Left hindlimb (tissue), 1 donor: ENCODE measurements at places on chromosomes 1 and 21.

GRCh38 chr1:89261926-89262515 lies 10.6 kb downstream of the GBP5 start:
- no peak for DNase-seq

GRCh38 chr1:107622966-107623365 lies 342.0 kb downstream of the VAV3 start:
- DNase-seq, result no peak

- DNase-seq, result no peak
Observed at GRCh38 chr1:53123453-53124140, 18.8 kb downstream of the SLC1A7 start.

DNA sequence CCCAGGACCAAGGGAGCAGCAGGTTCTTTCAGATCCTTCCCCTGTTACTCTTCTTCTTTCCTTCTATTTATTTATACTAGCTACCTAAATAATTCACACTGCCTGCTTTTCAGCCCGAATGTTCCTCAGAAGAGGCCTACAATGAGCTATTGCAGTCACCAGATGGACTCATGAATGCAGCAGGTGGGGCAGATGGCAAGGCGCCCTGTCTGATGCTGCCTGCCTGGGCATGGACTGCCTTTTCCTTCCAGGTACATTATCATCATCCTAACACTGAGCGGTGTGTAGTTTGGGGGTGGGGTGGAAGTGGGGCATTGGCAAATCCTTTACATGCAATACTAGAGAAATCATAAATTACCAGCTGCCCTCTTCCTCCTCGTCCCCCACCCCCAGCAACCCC lies 17.6 kb downstream of the ESRRG start:
- DNase-seq, result no peak

- no peak for DNase-seq
Observed at GRCh38 chr1:65084066-65084465, 63.9 kb upstream of the AK4 start.

DNA sequence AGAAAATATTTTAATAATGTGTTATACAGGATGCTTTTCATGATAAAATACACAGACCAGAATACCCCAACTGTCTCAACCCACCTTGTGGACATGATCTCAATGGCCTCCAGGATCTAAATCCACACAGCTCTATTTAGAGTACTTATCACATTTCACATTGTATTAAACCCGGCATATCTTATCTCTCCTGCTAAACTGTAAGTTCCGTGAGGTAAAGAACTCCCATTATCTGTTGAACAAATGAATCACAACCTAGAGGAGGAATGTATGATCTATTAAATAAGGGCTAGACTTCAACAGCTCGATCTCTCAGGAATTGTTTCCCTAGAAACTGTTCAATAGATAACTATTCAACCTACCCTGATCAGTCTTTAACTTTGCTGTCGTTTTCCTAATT lies 6.9 kb downstream of the ETV3 start:
- no peak for DNase-seq

GRCh38 chr1:75276385-75276784 lies 142.2 kb downstream of the LHX8 start:
- no peak for DNase-seq

GRCh38 chr1:172870901-172871606 lies 179.7 kb downstream of the TNFSF18 start:
- DNase-seq, result no peak

DNA sequence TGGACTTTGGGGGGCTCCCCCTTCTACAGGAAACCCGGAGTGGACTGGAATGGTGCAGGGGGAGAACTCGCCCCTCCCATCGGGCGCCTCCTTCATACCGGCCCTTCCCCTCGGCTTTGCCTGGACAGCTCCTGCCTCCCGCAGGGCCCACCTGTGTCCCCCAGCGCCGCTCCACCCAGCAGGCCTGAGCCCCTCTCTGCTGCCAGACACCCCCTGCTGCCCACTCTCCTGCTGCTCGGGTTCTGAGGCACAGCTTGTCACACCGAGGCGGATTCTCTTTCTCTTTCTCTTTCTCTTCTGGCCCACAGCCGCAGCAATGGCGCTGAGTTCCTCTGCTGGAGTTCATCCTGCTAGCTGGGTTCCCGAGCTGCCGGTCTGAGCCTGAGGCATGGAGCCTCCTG lies at the start of gene TNFRSF14:
TSS of gene TNFRSF14 (plus strand) at position 95 of the 401 bp plus-strand sequence. CDS start at position 389, 294 bp downstream.
- DNase-seq, result peak; percentile 49

DNA sequence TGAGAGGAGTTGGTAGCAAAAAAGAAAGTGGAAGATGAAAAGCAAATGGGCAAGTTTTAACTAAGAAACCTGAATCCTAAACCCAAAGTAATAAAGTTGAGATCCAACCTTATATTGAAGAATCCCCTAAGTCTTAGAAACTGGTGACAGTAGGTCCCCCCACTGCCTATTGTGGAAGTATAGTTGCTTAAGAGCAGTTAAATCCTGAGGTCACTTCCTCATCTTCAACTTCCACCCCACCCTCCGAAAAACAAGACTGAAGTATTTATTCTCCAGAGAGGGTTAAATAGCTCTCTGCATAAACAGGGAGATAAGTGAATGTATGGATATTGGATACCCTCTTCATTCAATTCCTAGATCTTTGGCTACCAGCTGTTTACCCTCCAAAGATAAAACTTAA lies 3.3 kb upstream of the DSTYK start:
- no peak for DNase-seq

DNA sequence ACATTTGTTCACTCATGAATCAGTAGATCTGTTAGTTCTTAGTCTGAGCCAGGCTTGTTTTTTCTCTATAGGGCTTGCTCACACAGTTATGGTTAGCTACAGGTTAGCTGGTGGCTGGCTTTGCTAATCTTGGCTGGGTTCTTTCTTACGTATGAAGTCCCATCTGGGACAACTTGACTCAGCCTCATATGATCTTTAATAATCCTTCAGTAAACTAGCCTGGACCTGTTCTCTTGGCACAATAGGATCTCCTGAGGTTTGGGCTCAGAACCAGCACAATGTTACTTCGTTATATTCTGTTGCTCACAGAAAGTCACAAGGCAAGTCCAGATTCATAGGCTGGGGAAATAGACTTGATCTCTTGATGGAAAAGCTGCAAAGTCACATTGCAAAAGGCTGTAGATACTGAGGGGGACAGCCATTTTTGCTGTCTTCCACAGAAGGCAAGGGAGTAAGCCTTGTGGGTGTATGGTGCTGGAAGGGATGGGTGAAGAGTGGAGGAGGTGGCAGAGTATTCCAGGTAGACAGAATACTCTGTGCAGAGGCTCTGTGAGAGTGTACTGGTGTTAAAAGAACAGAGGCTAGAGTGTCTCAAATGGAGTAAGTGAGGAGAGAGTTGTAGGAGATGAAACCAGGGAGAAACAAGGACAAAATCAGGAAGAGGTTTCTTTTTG lies 24.4 kb downstream of the EFCAB7 start:
- DNase-seq, result no peak

GRCh38 chr1:220970311-220970710 lies 91.1 kb downstream of the HLX start:
- DNase-seq, result no peak

- DNase-seq, result no peak
Observed at GRCh38 chr1:222224636-222225315, 323.1 kb downstream of the HHIPL2 start.

- DNase-seq, result no peak
Observed at GRCh38 chr1:11447903-11448302, 31.1 kb upstream of the DISP3 start.

- DNase-seq, result no peak
Observed at GRCh38 chr1:63147783-63148182, 174.6 kb upstream of the FOXD3 start.

GRCh38 chr1:187862506-187862905 lies 1033.8 kb downstream of the PLA2G4A start:
- no peak for DNase-seq

- DNase-seq, result no peak
Observed at GRCh38 chr1:50703240-50703639, 256.8 kb downstream of the FAF1 start.
